ENCODE measurements at places on chromosomes 2 and 18.

DNA sequence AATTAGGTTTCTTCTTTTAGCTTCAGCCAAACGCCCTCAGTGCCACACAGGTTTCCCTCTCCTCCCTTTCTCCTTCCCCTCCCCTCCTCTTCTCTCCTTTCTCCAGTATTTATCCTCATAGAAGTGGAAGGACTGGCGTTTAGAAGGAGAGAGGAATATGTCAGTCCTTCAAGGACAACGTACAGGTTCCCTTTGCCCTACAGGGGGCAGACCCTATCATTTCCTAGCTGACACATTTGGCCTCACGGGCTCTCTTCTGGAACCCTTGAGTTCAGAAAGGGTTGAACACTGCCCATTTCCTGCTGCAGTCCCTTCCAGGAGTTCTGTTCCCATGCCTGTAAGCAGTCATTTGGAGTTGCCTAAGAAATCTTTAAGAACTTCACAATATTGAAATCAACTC is 46.1 kb downstream of the CDCA7 start:
- DNase-seq: no peak

DNA sequence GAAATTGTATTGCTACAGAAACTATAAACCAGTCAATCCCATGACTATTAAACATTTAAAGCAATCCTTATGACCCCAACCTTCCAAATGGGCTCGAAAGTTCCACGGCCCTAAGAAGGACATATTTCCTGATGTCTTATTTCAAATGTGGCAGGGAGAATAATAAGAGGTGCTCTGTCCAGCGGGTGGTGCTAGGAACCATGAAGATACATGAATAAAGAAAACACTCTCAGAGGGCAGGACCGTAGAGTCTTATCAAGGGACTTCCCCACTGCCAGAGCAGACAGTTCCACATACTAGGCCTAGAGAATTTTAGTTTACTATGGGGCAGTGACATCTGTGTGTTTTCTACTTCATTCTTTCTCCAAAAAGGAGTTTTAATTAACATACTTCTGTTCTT is 187.1 kb upstream of the PIK3C3 start:
- no peak for DNase-seq

DNA sequence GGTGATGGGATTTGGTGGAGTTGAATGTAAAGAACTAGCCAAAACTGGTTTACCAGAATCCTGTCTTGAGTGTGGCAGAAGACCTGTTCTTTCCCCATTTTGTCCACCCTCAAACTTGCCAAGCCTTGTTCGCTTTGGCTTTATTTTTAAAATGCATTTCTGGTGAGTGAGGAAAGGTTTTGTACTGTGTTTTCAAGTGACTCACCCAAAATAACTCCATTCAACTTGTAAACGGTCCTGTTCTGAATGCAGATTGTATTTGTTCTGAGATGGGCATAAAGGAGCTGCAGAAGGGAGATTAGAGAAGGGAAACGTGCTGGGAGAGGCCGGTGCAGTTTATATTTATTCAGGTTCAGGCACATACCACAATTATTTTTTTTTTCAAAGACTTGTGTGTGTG is 5.3 kb upstream of the ITPRID2 start:
- DNase-seq: no peak

DNA sequence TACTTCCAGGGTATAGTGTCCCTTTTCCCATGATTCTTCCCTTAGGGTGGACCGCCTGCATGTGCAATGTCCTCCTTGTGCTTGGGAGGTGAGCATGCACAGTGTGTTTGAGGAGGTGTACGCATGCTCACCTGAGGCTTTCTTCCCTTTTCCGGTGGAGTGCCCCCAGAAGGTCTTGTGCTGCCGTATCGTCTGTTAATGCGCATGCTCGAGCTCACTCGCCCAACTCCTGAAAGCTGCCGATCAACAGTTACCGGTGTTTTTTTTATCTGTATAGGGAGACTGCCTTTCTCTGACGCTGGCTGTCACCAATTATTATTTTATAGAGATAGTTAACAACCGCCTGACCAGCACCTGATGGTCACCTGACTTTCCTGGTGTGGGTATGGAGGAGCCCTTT is 458.8 kb upstream of the MEX3C start:
- DNase-seq: no peak

DNA sequence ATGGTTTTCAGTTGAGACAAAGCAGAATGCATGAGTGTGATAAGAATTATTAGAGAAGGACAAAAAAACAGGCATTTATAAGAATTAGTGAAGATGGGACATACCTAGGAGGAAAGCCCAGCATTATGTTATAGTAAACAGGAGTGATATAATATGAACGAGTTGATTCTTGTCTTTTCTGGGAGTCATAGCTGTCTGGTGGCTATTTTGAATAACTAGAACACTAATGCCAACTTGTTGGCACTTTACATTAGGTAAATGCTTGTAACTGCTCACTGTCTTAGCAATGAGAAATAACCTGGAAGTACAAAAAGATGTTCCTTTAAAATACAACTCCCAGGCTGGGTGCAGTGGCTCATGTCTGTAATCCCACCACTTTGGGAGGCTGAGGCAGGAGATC is 540.8 kb upstream of the SPHKAP start:
- no peak for DNase-seq

DNA sequence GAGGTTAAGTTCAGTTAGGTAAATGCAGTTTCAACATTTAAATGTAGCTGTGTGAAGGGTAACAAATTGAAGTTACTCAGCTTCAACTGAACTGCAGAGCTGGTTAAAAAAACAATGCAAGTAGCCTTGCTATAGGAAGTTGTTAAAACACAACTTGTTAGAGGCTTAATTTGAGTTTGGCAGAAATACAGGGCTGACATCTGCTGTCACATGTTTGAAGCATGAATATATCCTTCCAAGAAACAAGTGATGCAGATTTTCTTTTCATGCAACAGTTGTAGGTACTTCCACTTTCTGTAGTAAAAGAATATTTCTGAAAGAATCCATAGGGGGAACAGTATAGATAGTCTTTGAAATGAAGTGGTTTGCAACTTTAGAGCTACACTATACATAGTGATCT is 208.7 kb upstream of the RASGRP3 start:
- no peak for DNase-seq
